ENCODE measurements at places on chromosomes 3 and 15.

- peaks cover 21% of the 10 kb centered on the region for H3K36me3 ChIP-seq
- peak overlapping the region; percentile 92 for H3K4me3 ChIP-seq
- peaks cover 25% of the 10 kb centered on the region for H3K4me1 ChIP-seq
- H3K27me3 ChIP-seq = no peaks in the 10 kb centered on the region
- DNase-seq = peak; percentile 36
Measured at GRCh38 chr3:156674911-156675829, 780 bp downstream of the TIPARP start.

- no peak overlapping the region for H3K4me3 ChIP-seq
- H3K36me3 ChIP-seq = no peaks in the 10 kb centered on the region
- peaks cover 29% of the 10 kb centered on the region for H3K27me3 ChIP-seq
- H3K4me1 ChIP-seq = no peaks in the 10 kb centered on the region
Measured at GRCh38 chr15:29133321-29133720, 136.3 kb downstream of the NSMCE3 start.

DNA sequence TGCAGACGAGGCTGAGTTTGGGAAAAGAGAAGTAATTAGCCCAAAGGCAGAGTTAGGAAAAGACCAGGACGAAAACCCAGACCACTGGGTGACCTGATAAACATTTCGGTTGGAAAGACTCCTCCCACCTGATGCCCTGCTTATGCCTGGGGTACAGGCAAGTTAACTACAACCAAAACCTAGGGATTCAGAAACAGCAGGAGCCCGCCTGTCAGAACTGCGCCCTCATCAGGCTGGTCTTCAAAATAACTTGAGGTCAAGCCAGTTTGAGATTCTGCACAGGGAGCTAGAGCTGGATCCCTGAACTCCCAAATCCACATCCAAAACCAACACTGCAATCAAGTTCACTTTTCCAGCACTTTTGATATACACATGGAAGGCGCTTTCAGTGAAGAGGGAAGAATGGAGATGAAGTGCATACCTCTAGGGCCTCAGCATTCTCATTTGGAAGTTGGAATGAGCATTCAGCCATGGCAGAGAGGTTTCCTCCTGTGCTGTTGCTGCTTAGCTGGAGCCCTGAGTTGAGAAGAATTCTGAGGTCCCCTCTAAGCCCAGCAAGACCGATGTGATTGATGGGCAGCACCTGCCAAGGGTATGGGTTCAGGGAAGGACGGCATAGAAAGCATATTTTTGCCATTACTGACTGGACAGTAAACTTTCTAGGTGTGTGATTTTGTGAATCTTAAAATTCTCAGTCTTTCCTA is 11.6 kb downstream of the TSEN2 start:
- H3K4me3 ChIP-seq = no peak overlapping the region
- H3K36me3 ChIP-seq = peaks cover 24% of the 10 kb centered on the region
- no peaks in the 10 kb centered on the region for H3K27me3 ChIP-seq
- no peak overlapping the region for H3K27ac ChIP-seq
- DNase-seq = no peak

DNA sequence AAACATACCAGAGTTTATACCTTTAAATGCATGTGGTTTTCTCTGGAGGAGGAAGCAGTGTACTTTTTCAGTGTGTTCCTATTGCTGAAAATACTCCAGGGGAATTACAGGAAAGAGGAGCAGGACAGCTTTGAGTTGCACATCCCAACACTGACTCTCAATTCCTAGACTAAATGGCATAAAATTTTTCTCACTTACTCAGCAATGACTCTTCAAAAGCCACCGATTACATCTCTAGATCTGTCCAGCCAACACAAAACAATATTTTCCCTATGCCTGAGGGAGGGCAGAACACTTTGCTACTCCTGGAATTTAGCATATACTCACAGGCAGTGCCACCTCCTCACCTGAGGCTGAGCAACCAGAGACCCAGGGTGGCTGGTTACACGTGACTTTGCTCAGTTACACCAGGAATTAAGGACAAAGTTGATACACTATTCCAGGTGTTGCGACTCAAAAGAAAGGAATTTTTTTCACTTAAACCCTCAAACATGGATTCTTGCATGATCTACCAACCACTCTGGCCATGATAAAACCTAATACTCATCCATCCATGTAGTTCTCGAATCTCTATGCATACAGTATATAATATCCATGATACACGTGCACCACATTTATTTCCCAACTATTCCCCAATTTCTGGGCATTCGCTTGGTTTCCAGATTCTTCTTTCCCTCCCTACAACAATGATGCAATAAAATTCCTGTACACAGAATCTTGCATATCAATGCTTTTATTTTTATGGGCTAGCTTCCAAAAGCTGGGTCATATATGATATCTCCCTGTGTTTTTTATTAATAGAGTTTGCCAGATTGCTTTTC is 194.6 kb downstream of the THRB start:
- no peak for DNase-seq
- H3K27ac ChIP-seq = no peak overlapping the region
- H3K27me3 ChIP-seq = peaks cover 3% of the 10 kb centered on the region
- no peaks in the 10 kb centered on the region for H3K36me3 ChIP-seq
- H3K4me3 ChIP-seq = no peak overlapping the region

DNA sequence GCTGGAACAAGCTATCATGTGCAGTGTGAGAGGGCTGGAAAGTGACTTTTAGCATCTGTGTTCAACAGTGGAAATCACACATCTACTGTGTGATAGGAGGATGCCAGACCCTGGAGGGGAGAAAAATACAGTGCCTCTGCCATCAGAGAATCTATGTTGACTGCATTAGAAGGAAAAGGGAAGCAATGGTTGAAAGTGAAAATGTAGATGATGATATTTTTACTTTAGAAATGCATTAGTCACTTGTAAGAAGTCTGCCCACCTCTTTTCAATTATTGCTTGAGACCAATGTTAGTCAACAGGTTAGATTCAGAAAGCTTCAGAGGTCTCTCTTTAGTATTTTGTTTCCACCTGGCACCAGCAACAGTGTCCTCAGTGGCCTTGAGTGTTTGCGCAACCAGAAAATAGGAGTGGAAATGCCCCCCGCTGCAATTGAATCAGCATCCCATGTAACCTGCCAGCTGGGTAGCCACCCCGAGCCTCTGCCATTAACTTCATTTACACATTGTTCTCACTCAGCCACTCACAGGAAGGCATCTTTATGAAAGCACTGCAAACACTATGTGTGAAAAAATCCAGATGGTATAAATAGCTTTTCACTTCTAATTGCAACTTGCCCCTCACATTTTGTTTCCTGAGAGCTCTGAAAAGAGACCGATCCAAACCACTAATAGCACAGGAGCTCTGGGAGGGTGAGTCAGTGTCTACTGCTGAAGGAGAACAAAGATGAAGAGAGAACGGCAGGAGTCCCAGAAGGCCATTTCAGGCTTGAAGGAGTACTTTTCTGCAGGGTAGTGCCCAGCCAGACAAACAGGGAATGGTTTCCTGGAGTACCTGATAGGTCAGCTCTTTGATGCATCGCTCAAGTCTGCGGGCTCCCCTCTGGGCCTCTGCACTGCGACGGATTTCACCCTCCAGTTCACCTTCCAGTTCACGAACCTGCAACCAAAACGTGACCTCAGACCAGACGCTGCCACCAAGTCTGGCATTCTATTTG is 92.1 kb downstream of the HHLA2 start:
- DNase-seq = no peak
- H3K4me1 ChIP-seq = peaks cover 4% of the 10 kb centered on the region
- H3K36me3 ChIP-seq = no peaks in the 10 kb centered on the region
- H3K4me3 ChIP-seq = no peak overlapping the region
- no peaks in the 10 kb centered on the region for H3K27me3 ChIP-seq

DNA sequence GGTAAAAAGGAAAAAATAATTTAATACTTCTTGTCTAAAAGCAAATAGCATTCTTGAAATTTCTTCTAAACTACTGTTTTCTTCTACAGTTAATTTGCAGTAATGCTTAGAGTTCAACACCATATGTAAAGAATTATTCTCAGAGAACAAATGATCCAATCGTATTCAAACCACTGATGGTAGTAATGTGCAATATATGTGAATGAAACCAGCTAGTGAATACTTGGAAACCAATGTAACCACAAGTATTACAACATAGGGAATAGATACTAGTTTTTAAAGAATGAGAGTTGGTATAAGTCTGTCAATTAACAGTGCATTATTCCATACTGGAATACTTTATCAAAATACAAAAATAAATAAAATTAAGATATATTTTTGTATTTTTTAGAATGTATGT is 850.0 kb downstream of the DIPK2A start:
- H3K36me3 ChIP-seq = no peaks in the 10 kb centered on the region
- DNase-seq = no peak
- H3K4me1 ChIP-seq = no peaks in the 10 kb centered on the region
- H3K4me3 ChIP-seq = no peak overlapping the region
- no peaks in the 10 kb centered on the region for H3K27me3 ChIP-seq

DNA sequence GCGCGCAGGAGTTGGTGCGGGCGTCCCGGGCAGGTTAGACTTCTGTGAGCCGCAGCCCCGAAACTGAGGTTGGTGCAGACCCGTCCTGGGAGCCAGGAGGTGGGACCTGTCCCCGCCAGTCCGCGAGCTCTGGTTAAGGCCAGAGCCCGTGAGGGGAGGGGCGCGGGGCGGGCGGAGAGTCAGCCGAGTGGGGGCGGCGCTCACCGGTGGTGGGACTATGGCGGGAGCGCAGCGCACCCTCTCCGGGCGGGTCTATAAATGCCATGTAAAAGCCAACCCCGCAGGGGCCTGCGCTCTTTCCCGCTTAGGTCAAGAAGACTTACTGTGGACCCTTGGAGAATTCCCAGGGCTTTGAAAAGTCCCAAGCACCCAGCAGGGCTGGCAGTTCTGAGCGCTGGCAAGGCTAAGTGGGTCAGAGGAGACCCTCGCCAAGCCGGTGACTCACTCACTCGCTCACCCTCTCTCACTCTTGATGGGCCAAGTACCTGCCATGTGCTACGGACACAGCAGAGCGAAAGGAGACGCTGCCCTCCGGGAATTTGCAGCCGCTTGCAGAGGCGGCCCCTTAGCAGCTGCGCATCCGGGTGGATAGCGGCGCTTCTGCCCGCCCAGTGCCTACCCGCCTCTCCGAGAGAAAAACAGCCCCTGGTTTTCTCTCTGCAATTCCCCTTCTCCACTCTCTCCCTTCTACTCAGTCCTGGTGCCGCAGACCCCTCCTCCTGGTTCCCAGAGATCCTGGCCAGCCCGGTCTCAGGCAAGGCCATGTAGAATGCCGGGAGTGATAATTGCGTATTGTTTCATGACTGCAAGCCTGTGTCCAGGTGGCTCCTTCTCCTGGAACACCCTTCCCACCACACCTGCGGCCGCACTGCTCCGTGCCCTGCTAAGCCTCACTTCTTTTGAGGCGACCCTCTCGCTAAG is at the start of gene ALDH1L1:
ALDH1L1 (minus strand) TSS at position 110 of the 921 bp plus-strand sequence. CDS start 19,607 bp downstream, outside the sequence.
- peaks cover 38% of the 10 kb centered on the region for H3K27me3 ChIP-seq
- DNase-seq = no peak
- no peaks in the 10 kb centered on the region for H3K36me3 ChIP-seq
- no peak within 1 kb of the TSS for H3K27ac ChIP-seq
- peaks cover 5% of the 10 kb centered on the region for H3K4me1 ChIP-seq

- peaks cover 1% of the 10 kb centered on the region for H3K36me3 ChIP-seq
- H3K4me1 ChIP-seq = peaks cover 9% of the 10 kb centered on the region
- no peak for DNase-seq
- H3K4me3 ChIP-seq = no peak overlapping the region
Measured at GRCh38 chr3:51710631-51711351, 3.9 kb downstream of the GRM2 start.

DNA sequence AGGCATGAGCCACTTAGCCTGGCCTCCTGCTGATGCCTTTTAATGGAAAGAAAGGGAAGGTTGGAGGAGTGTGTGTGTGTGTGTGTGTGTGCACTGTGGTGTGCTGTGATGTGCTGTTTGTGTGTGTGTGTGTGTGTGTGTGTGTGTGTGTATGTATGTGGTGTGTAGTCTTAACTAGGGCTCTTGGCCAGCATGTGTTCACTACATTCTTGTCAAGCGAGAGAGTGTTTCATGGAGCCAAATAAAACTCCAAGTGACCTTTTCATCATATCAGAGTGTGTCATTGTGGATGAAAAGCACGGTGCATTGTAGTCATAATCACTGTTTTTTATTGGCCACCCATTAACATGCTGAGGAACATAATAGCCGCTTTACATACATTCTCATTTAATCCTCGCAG is 30.8 kb upstream of the BHLHE40 start:
- H3K27me3 ChIP-seq = no peaks in the 10 kb centered on the region
- H3K27ac ChIP-seq = no peak overlapping the region
- H3K36me3 ChIP-seq = no peaks in the 10 kb centered on the region
- no peak for DNase-seq
- H3K4me1 ChIP-seq = no peaks in the 10 kb centered on the region

DNA sequence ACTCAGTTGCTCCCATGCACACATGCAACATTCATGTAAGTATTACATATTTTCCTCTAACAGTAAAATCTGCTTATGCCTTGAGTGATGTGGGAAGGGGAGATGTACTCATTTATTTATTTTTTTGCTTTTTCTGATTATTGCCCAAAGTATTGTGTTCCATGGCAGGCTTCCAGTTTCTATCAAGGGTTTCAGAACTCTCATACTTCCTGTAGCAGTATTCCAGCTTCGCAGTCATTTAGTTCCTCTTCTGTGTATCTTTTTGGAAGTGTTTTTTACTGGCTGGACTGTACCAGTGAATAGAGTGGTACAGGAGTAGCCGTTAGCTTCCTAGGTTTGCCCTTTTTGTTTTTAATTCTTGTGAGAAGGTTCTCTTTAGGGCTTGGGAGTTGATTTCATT is 26.9 kb downstream of the RAB11A start:
- DNase-seq = no peak
- H3K4me1 ChIP-seq = no peaks in the 10 kb centered on the region
- H3K27ac ChIP-seq = no peak overlapping the region
- H3K4me3 ChIP-seq = no peak overlapping the region

DNA sequence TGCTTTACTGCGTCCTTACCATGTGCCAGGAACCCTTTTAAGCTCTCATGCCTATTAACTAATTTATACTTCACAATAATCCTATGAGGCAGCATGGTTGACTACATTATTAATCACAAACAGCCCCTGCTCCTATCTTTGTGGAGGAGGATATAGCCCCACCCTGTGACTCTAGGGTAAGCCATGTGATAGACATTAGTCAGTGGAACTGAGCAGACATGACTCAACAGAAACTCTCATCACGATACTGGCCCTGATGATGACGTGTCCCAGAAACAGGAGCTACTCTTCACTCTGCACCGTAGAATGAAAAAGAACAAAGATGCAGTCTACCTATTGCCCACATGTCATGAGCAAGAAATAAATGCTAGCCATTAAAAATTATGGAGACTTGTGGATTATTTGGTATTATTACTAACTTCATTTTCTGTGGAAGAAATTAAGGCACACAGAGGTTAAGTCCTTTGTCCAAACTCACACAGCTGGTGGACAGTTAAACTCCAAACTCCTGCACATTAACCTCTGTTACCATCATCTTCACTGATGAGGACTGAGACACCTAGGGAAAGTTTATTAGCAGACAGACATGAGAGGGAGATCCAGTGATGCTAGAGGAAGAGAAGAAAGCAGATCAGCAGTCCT is 51.2 kb downstream of the CFAP20DC start:
- no peaks in the 10 kb centered on the region for H3K27me3 ChIP-seq
- no peaks in the 10 kb centered on the region for H3K36me3 ChIP-seq
- no peak for DNase-seq
- H3K4me3 ChIP-seq = no peak overlapping the region
- H3K4me1 ChIP-seq = no peaks in the 10 kb centered on the region
- no peak overlapping the region for H3K27ac ChIP-seq

GRCh38 chr3:98994128-98994762 is 92.8 kb upstream of the DCBLD2 start:
- no peak overlapping the region for H3K4me3 ChIP-seq
- H3K36me3 ChIP-seq = no peaks in the 10 kb centered on the region
- no peak overlapping the region for H3K27ac ChIP-seq
- H3K27me3 ChIP-seq = no peaks in the 10 kb centered on the region

GRCh38 chr3:40623567-40623966 is 98.8 kb downstream of the ZNF621 start:
- no peak overlapping the region for H3K4me3 ChIP-seq
- H3K27ac ChIP-seq = no peak overlapping the region
- no peaks in the 10 kb centered on the region for H3K4me1 ChIP-seq
- DNase-seq = peak; percentile 10
- H3K36me3 ChIP-seq = no peaks in the 10 kb centered on the region

Measured in T-cell (primary cell).